ENCODE measurements at places on chromosomes 1 and 21. TPM values are rescaled to one million over a fixed set of nuclear protein-coding genes. Genes with fewer than 3 reads are reported as not detected.

GRCh38 chr1:205424901-205425600 lies 3.2 kb upstream of the LEMD1 start:
- DNase-seq: no peak

DNA sequence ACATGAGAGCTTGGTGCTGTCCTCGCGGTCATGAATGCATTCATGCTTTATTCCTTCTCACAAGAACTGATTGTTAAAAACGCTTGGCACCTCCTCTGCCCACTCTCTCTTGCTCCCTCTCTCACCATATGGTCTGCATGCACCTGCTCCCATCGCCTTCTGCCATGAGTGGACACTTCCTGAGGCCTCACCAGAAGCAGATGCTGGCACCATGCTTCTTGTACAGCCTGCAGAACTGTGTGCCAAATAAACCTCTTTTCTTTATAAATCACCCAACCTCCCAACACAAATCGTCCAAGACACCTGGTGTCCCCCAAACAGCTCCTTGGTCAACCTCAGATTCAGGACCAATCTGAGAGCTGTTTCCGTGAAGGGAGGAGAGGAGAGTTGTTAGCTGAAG lies 43.3 kb upstream of the PCBP3 start:
- DNase-seq: no peak

DNA sequence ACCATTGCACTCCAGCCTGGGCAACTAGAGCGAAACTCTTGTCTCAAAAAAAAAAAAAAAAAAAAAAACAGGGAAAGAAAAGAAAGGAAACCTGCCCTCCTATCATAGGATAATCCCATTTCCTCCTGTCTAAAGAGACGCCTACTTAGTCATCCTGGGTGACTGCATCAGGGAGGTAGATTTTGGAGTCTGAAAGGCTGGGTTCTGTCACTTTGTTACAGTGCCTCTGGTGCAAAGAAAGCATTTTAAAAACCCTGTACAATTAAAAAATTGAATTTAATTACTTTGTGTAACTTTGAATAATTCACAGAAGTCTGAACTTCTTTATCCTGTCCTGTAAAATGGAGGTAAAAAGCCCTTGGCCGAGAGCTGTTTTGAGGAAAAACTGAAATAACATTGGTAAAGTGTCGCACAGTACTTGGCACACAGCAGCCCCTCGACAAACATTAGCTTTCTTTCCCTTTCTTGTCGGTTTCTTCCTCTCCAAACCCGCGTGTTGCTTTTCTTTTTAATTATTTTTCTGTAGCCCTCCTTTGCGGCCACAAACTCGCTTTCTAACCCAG lies 657 bp upstream of the HDAC1 start:
- no peak for DNase-seq

DNA sequence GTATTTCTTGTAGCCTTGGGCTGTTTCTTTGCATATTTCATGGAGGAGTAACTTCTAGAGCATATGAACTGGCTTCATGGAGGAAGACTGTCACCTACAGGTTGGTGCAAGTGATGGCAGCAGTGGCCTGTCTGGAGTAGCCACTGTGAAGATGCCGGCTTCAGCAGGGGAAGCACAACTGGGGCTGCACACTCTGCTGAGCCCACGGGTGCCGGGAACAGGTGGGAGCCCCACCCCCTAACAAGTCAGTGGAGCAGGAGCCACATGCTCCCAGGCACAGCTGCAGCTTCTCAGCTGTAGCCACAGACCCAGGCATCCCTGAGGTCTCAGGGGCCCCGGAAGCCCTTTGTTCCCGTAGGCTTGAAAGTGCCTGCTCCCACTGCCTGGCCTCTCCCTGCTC lies 43.2 kb upstream of the C1orf185 start:
- DNase-seq: peak; percentile 40

- DNase-seq: no peak
Measured at GRCh38 chr1:179313004-179313403, 19.4 kb downstream of the SOAT1 start.

DNA sequence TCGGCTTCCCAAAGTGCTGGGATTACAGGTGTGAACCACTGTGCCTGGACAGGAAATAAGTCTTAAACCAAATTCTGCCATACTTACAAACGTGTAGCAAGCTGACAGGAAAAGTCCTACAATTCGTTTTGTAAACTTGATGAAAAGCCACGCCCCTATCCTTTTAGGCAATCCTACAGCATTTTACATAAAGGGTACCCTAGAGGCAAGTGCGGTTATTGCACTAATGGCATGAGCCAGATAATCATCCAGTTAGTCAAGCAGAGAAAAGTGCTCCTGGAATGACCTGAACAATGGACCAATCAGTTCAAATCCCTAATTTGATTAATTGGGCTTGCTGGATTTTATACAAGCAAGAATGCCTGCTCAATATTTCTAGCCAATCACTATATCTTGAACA lies 338.2 kb downstream of the KIF26B start:
- no peak for DNase-seq

DNA sequence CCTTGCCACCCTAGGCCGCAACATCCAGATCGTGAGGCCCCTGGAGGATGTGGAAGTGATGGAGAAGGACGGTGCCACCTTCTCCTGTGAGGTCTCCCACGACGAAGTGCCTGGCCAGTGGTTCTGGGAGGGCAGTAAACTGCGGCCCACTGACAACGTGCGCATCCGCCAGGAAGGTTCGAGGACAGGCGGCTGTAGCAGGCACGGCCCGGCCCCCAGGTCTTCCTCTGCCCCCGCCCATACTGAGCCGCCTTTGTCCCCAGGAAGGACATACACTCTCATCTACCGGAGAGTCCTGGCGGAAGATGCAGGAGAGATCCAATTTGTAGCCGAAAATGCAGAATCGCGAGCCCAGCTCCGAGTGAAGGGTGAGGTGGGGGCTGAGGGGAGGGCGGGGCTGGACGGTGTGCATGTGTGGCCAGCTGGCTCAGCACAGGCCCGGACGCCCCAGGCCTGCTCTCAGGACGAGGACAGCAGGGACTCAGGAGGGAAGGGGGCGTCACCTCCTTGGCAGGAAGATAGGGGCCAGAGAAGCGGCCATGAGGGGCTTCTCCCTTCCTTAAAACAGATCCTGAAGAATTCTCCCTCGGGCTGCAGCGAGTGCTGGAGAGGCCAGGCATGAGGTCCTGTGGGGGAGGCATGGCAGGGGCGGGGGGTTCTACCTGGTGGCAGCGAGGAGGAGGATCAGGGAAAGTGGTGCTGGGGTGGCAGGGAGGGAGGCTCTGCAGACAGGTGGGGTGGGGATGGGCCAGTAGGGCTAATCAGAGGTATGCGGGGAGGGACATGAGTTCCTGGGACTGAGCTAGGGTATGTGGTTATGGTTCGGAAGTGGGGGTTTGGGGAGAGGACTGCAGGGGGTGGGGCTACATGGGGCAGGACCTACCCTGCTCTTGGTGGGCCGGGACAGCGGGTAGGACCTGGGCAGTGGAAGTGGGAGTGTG lies 69.9 kb downstream of the OBSCN start:
- DNase-seq: no peak

DNA sequence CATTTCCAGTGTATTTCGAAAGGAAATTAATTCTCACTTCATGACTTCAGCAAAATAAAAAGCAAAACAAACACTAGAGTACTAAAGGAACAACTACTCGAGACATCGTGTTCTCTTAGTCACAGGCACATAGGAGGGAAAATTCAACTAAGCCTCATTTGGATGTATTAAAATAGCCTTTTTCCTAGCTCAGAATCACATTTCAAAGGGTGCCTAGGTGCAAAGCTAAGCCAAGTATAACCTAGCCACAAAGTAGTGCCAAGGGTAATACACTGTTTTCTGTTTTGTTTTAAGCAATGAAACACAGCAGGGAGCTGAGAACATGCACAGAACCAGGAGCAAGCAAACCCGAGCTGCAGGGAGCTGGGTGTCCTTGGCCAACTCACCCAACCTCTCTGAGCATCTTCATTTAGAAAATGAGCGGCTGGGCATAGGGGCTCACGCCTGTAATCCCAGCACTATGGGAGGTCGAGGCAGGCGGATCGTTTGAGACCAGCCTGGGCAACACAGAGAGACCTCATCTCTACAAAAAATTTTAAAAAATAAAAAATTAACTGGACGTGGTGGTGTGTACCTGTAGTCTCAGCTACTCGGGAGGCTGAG lies 26.6 kb upstream of the ACBD6 start:
- no peak for DNase-seq

GRCh38 chr21:36075171-36075570 lies 5.3 kb downstream of the CBR1 start:
- DNase-seq: no peak

- DNase-seq: no peak
Measured at GRCh38 chr21:39363607-39364555, 15.0 kb upstream of the HMGN1 start.

DNA sequence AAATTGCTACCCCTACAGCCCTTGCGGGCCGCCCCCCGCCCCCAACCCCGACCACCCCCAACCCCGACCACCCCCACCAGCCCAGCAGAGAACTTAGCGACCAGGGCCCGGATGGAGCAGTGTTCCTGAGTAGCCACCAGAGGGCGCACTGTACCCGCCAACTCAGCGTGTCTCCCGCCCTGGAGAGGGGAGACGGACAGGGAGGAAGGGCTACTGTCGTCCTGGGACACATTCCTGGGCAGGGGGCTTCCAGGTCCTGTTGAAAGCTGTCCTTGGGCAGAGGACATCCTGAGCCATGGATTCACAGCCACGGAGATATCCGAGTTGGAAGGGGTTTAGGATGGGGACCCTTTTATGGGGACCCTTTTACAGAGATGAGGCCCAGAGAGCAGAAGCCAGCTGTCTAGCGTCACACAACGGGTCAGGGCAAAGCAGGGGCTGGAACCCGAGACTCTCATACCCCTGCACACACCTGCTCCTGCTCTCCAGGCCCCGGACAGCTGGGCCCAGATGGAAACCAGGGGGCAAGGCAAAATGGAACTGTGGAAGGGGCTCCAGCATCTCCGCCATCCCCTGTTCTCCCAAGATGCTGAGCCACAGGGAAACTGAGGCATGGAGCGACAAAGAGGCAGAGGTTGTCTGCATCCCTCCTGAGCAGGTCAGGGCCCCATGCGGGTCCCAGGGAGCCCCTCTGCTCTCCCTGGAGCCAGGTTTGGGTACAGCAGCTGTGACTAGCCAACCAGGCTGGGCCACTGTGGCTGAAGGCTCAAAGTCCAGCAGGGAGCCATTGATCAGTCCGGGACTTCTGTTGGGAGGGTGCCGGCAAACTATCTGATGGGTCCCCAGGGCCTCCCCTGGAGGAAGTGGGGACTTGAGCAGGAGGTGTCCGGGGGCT lies 25.0 kb upstream of the LAPTM5 start:
- DNase-seq: peak; percentile 89

DNA sequence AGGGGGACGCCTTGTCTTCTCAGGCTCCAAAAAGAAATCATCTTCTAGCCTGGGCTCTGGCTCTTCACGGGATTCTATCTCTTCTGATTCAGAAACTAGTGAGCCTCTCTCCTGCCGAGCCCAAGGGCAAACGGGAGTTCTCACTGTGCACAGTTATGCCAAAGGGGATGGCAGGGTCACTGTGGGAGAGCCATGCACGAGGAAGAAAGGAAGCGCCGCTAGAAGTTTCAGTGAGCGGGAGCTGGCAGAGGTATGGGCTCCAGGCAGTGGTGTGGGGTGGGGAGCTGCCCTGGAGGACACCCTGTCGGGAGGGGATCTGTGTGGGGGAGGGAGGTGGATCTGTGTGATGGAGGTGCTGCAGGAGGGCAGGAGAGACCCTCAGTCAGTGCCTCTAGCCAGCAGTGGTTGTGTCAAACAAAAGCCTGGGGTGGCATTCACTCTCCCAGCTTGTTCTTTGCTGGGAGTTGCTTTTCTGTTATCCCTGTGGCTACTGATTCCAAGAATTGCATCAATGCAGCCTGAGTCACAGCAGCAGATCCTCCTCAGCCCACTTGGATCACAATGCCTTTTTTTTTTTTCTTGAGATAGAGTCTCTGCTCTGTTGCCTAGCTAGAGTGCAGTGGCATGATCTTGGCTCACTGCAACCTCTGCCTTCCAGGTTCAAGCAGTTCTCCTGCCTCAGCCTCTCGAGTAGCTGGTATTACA lies 21.8 kb downstream of the KDM4A start:
- no peak for DNase-seq

DNA sequence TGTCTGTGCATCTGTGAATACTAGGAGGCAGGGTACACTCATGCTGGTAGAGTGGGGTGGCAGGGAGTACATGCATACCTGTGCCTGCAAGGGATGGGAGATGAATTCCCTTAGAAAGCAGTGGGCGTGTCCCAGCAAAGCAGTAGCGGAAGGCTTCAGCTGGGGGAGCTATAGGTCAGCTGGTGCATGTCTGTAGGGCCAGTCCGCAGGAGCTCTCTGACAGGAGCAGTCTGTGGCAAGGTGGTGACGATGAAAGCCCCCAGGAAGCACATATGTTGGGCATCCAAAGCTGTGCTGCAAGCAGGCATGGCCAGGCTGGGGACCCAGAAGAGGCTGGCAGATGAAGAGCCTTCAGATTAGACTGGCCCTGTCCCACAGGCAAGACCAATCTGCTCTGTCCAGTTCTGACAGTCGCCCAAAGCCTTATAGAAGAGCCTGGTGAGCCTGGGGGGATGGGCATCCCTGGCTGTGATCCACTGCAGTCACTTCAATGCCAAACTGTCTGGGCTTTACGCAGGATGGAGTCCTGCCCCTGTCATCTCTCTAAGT lies 1.8 kb upstream of the OR2M4 start:
- DNase-seq: no peak

GRCh38 chr1:16921391-16922185 lies at the start of gene CROCC:
CROCC (plus strand) TSS chr1:16921931; CDS start chr1:16922019, 88 bp downstream.
- DNase-seq: peak; percentile 95

SLC25A33 gene
- 8.8 TPM for total RNA-seq

ADAMTSL4 gene
- total RNA-seq: 6.1 TPM

LYPD8 gene
- not detected for total RNA-seq

Measured in H9 (cell line).